Hematopoietic multipotent progenitor cell treated with erythropoietin and hydrocortisone succinate and interleukin-3 and kit ligand, for 6 days (in vitro differentiated cells): ENCODE measurements at places on chromosomes 16 and 17.

- peak; percentile 94 for DNase-seq
Measured at GRCh38 chr17:48107137-48108055, at the start of gene SNX11. SNX11 (plus strand) TSS chr17:48107766; CDS start chr17:48112044, 4,278 bp downstream.

DNA sequence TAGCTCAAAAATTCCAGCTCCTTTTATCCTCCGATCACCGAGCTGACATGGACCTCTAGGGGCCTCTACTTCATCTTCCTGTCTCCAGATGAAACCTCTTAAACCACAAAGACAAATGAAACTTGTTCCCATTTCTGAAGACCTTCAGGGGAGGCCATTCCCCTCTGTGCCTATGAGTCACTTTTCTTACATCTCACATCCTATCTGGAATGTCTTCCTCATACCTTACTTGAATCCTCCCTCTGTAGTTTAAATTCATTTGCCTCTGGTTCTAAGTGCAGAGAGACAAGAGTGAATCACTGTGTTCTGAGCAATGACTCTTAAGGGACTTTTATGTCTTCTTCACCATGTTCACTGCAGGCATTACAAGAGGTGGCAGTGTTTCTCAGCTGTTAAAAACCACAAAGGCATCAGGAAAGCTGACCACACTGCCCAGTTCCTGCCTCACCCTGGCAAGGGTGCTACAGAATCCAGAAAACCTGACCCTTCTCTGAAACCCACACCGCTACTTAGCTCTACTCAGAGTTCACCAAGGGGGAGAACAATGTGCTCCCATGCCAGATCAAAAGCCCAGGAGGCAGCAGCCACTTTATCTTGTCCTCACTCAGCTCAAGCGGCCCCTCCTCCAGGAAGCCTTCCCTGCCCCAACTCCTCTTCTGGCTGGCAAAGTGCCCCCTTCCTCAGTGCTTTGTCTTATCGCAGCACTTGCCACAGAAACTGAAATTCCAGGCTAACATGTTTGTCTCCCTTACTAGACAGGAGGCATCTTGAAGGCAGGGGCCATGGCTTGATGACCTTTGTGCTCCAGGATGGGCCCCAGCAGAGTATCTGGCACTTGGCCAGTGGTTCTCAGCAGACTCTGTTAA lies 6.4 kb downstream of the CUEDC1 start:
- peak; percentile 69 for DNase-seq

DNA sequence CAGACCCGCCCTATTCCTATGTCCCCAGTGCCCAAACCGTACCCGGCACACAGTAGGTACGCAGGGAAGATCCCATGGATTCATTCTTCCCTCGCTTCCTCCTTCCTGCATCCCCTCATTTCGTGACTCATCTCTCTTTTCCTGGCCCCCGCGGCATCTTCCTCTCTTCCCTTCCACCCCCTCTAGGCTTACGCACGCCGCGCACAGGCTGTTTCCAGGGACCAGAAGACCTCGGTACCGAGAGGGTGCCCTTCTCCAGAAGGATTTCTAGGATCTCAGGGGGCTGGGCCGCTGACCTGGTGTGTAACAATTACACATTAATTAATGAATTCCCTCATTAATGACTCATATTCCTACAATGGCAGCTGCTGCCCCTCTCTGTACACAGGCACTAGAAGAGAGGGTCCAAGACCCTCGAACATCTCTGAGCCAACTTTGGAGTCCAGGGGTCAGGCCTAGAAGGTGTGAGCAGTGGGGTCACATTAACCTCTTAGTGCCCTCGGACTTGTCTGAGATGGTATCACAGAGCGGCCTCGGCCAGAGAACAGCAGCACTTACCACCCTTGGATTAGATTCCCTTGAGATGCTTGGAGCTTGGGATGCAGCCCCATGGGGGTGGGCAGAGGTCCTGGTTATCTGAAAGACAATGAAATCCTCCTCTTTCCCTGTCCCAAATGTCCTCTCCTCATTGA lies 16.8 kb upstream of the PLLP start:
- no peak for DNase-seq

DNA sequence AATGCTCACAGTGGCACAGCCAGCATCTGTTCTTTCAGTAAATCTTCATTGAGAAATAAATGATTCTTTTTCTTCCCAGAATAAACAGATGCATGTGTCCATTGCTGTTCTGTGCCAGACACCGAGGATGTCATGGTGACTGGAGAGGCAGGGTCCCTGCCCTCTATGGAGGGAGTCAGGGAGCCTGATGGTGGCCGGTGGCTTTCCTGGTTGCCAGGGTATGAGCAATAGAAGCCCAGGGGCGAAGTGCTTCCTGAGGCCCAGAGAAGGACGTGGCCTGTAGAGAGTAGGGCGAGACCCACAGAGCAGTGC lies 29.9 kb upstream of the NUDT16L1 start:
- DNase-seq = no peak

GRCh38 chr16:21301895-21302291 lies 23.8 kb upstream of the CRYM start:
- DNase-seq = no peak

GRCh38 chr17:752002-752619 lies at the start of gene GEMIN4:
GEMIN4 (minus strand) TSS chr17:752264; CDS start chr17:752142, 122 bp downstream.
- DNase-seq = peak; percentile 92

DNA sequence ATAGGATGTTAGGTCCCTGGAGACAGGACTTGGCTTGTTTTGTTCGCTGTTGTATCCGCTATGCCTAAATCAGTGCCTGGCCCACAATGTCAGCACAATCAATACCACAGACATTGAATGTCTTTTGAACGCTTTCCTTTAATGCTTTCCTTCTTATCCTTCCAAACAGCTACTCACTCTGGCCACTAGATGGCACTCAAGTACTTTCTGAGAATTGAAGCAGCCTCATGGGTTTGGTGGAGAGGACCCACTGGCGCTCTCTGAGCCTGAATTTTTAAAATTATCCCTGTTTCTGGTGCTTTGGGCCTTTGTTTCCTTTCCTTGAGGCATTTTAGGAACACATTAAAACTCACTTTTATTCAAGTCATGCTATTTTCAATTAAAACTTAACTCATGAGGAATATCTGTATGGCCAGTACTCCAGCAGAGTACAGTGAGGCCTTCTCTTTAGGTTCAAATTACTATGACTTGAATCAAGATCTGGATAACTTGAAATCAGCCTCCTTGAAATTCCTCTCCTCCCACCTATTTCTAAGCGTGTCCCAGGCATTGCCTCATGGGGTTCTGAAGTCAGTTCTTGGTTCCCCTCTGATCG lies 3.2 kb upstream of the NLRP1 start:
- peak; percentile 85 for DNase-seq

DNA sequence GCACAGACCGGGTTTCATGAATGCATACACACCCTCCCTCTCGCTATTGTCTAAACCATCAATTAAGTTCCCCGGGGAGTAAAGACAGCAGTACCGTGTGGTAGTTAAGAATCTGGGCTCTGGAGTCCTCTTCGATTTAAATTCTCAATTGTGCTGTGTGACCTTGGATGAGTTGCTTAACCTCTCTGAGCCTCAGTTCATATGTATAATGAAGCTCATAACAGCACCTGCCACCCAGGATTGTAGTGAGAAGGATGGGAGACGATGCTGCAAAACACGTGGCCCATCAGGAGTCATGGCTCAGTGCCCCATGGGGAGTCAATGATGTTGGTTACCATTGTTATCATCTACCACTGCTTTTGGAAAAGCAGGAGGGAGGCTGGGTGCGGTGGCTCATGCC lies 34.5 kb upstream of the KDM8 start:
- no peak for DNase-seq

DNA sequence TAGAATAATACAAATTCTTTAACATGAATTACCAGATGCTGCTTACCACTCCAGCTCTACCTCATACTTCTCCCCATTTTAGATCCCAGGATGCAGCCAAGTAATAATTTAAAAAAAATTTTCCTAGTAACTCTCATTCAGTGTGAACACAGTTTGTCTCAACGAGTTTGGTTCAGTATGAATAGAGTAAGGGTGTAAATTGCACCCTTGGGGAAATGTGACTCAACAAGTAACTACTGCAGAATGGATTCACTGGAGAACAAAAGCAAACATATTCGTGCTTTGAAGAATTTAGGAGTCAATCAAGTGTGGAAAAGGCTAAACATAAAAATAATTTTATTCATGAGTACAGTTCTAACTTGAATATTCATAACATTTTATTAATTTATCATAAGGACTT lies 23.0 kb downstream of the KCNJ16 start:
- DNase-seq = no peak

GRCh38 chr17:61323003-61323908 lies 76.4 kb upstream of the TBX2 start:
- no peak for DNase-seq

GRCh38 chr17:49839455-49839854 lies 8.4 kb downstream of the TAC4 start:
- DNase-seq = peak; percentile 47

GRCh38 chr17:48066656-48067055 lies 18.5 kb downstream of the NFE2L1 start:
- no peak for DNase-seq

DNA sequence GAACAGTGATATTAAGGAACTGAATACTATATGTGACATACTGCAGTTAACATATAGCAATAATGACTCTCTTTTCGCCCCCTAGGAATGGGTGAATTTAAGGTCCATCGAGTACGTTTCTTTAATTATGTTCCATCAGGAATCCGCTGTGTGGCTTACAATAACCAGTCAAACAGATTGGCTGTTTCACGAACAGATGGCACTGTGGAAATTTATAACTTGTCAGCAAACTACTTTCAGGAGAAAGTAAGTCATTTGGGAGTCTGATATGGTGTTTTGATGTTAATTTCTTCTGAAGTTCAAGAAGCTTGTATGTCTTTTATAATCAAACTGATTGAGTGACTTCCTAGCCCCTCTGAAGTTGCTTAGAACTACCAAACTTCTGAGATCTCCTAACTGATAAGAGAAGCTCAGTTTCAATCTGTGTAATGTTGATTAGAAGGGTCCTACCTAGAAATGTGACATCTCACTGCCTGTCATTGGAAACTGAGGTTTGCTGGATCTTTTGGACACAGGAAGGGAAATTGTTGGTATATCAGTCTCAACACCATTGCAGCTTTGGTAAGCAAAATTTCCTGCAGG lies 1.0 kb downstream of the UTP4 start:
- peak; percentile 32 for DNase-seq
